GOT3 (cell line): ENCODE measurements at places on chromosomes 1 and 21.

GRCh38 chr21:45269861-45270260 is 17.8 kb downstream of the POFUT2 start:
- DNase-seq: no peak

- no peak for DNase-seq
These were observed 351.9 kb downstream of the ADGRL2 start for GRCh38 chr1:82152356-82153271.

GRCh38 chr1:106548726-106549125 is 507.7 kb upstream of the PRMT6 start:
- DNase-seq: no peak

DNA sequence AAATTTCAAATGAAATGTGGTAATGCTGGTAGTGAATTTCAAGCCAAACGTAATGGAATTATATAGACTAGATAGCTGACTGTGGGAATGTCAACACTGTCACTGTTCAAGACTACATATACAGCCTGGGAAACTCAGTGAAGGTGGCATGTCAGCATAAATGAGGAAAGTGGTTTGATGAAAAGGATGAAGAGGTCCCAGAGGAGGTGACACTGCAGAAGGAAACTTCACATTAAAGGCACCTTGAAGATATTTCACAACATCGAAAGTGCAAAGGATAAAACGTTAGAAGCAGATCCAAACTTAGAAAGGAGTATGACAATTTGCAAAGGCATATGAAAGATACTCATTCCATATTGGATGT is 25.7 kb downstream of the MAPKAPK2 start:
- no peak for DNase-seq

- DNase-seq: no peak
These were observed 32.7 kb downstream of the C1orf21 start for GRCh38 chr1:184419350-184420161.
